OCI-LY7 (cell line): ENCODE measurements at places on chromosomes 5 and 9. TPM values are rescaled to one million over a fixed set of nuclear protein-coding genes. Genes with fewer than 3 reads are reported as not detected.

AFAP1L1 gene
- not detected in 2 replicates for total RNA-seq

GCNT4 gene
- not detected in 2 replicates for total RNA-seq

TRAF1 gene
- 40.3 and 50.5 TPM in 2 replicates for total RNA-seq

PCDHGB2 gene
- total RNA-seq, result 9.2 and 10.9 TPM in 2 replicates

DNA sequence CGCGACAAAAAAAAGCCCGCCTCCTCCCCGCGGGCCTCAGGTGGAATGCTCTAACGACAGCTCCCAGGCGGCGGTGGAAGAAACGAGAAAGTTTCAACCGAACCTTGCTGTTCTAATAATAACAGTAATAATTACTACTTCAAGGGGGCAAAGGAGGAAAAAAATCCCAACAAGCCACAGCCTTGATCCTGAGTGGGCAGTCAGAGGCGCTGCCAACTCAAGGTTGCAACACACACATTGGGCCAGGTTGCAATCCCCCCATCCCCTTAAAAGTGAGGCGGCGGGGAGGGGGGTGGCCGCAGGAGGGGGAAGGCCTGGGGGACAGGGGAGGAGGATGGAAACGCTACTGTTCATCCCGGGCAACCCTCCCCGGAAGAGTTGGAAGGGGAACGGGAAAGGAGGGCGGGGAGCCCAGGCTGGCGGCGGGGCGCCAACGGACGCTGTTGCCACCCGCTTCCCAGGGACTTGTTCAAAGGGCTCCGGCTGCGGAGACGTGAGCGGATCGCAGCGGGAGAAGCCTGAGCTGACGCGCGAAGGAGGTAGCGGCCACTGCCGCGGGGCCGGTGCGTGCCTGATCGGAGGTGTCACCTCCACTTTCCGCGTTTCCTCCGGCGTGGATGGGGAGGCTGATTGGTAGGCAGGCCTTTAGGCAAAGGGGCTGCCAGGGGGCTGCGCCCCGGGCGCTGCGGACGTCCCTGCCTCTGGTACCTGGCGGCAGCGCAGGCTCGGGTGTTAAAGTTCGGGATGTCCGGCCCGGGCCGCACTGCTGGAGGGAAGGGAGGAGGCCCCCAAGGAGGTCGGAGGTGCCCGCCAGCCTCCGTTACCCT is 647 bp downstream of the SMARCA2 start:
- peak; percentile 54 for DNase-seq

CDK7 gene
- 22.5 and 33.1 TPM in 2 replicates for total RNA-seq

- no peak for DNase-seq
These were observed 584.9 kb downstream of the MAT2B start for GRCh38 chr5:164090358-164090757.

DNA sequence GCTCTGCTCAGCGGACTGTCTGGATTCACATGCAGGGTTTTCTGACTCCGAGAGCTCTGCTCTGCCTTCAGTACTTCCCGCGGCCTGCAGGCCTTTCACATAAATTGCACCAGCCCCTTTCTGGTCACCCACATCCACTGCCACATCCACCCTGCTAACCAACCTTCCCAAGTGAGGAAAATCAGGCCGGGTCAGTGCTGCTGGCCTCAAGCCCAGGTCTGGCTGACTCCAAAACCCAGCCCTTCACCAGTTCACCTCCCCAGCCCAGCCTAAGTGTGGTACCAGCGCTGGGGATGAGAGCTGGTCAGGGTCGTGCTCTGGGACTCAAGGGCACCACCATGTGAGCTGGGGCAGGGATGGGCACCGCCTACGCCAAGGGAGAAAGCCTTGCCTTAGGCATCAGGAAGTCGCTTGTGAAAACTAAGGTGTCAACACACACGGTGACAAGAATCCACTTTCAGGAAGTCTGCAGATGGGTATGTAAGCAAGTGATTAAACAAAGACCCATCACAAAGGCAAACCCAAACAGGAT is 12.3 kb downstream of the LMAN2 start:
- no peak for DNase-seq

DNA sequence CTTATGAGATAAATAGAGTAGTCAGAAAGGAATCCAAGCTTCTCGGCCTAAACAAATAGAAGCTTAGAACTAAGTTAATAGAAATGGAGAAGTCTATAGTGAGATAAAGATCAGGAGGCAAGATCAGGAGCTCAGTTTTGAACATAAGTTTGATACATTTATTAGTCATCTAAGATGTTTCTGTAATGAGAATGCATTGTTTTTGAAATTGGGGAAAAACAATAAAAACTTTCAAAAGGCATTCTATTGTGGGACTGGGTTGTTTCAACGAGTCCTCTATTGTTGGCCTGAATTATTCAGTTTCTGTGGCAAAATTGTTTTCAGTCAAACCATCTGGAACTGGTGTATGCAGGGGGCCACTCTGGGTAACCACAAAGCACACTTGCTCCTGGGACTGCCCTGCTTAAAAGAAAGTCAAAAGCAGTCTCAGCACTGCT is 181.0 kb upstream of the CLINT1 start:
- no peak for DNase-seq

- no peak for DNase-seq
These were observed 1280.6 kb upstream of the ACO1 start for GRCh38 chr9:31103836-31104235.

GRCh38 chr9:119588874-119589744 is 219.9 kb upstream of the BRINP1 start:
- DNase-seq, result no peak

DNA sequence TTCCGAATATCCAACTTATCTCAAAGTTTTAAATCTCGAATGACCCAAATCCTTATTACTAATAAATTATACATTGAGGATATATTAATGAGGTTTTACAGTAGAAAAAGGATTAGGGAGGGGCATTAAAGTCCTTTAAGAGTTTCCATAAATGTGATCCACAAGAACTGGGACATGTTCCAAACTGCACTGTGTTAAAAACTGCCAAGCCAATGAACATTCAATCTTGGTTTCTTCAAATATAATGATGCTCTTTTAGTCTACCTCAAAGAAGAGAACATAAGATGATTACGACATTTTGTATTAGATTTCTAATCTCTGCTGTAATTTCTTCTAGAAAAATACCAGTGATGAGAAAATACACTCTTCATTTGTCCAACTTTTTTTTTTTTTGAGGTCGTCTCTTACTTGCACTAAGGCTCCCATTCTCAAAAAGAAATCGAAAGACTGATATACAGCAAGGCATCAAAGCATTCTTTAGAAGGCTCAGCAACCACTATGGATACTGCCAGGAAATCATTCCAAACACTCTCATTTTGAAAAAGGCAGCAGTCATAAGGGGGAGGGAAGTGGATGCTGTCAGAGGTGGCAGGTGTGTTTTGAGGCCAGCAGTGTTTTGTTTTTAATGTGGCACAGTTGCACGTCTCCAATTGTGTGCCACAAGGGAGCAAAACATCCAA is 1.7 kb downstream of the PTAR1 start:
- peak; percentile 37 for DNase-seq

IFNB1 gene
- total RNA-seq, result not detected in 2 replicates

- DNase-seq, result no peak
These were observed 14.7 kb upstream of the BRD3OS start for GRCh38 chr9:134010310-134011173.

F2R gene
- total RNA-seq, result 0.08 and 0.09 TPM in 2 replicates

GRCh38 chr5:6768590-6769230 is 55.5 kb downstream of the TENT4A start:
- no peak for DNase-seq
